ENCODE measurements at places on chromosomes 5 and 9.

DNA sequence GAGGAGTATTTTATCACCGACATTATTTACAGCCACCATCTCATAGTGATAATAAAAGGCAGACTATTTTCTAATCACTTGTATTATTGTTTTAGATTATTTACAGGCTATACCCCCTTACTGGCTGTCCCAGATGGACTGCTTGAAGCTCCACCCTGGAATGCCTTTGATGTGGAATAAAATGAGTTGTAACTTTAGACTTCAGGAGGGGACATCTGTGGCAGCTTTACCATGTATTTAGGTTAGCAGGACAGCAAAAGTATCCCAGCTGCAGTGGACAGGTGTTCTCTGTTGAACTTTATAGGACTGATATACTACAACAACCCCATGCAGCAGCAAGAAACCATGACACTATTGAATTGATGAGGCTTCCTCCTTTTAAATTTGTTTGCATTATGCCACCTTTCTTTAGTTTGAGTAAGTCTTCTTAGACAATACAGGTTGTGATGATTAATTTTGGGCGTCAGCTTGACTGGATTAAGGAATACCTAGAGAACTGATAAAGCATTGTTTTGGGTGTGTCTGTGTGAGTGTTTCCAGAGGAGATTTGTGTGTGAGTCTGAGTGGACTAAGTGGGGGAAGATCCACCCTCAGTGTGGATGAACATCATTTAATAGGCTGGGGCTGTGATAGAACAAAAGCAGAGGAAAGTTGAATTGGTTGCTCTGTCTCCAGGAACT, 29.2 kb upstream of the C9orf57 start:
- DNase-seq, result no peak

DNA sequence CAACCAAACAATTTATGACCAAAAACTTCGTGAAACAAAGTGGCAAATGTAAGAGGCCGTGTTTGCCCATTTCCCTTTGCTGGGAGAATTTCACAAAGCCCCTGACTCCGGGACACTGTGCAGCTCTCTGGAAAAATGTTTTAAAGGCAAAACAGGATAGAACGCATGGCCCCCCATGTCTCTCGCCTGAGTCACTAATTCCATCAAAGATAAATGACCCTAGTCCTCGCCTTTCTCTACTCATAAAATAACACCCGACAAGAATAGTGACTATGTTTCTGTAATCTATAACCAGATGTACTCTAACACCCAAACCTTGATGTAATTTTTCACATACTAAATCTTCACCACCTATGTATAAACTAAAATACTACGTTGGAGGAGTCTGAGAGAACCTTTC, 55.7 kb upstream of the SAP30L start:
- no peak for DNase-seq

DNA sequence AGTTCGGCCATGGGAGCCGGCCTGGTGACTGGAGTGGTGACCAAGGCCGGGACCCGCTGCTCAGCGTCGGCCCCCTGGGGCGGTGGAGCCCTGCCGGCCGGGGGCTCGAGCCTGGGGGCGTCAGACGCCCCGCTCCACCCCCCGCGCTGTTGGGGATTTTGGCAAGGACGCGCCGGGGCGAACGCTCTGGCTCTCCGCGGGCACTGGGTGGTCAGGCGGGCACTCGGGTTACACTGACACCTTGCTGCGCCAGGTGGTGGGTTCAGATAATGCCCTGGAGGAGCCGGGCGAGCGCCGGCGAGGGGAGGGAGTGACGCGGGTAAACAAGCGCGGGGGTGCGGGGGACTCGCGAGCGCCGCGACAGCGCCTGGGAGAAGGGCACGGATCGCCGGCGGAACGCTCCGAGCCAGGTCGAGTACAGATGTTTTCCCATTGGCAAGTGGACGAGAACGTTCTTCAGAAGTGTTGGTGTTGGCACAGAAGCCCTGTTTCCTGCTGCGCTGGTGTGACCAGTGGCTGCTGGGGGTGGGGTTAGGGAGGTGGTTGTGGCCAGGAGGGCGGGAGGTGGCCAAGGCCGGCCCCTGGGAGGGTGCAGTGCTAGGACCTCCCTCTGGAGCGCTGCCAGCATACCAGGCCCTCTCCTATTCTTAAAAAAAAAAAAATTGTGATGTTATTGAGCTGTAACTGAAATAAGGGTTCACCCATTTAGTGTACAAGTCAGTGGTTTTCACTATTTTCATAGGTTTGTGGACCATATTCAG, 773 bp downstream of the SQSTM1 start:
- peak; percentile 96 for DNase-seq

DNA sequence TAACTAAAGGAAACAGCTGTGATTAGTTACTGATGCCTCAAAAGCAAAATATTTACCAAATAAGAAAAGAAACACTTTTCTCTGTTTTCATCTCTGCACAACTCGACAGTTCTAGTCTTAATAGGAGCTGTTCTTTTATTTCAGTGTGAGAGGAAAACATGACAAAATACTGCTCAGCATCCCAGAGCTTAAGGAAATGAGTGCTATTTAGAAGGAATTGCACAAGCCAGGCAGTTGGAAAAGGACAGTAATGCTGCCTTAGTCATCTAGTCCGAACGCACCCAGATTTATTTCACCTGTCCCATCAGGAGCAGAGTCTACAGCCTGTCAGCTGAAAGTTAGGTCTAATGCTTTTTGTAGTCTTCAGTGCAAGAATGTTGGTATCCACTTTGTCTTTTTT, 12.3 kb downstream of the ZCCHC9 start:
- no peak for DNase-seq

DNA sequence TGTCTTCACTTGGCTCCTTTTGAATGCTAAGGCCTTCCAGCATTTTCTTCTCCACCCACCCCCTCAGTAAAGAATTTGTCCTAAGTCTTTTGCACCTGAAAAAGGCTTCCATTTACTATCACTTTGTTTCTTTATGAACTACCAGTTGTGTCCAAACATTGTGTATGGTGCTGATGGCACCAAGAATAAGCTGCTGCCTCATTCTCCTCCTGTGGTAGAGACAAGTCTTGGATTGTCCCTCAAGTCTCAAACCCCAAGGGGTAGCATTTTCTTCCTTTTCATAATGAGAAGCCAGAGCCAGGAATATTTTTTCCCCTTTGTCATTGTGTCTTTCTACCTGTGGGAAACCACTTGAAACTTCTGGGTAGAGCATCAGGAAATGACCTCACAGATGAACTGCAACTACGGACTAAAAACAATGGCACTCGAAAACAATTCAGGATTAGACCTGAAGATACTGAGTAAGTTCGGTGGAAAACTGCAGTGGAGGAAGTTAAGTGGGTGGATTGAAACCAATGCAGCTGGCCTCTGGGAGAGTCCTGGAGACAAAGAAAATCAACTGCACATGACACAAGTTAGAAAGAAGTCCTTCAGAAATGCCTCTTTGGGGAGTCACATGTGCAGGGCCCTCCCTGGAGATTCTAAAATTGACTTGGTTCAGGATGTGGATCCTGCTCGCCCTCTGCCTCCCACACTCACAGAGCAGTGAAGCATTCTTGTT, 80.5 kb downstream of the SH3RF2 start:
- DNase-seq, result no peak

GRCh38 chr9:81787747-81788632, 98.6 kb upstream of the TLE1 start:
- DNase-seq, result no peak

- no peak for DNase-seq
These were observed 267.1 kb downstream of the SPATA31D1 start for GRCh38 chr9:82255481-82256176.

- DNase-seq, result no peak
These were observed 299.6 kb upstream of the KLF4 start for GRCh38 chr9:107789001-107789700.

DNA sequence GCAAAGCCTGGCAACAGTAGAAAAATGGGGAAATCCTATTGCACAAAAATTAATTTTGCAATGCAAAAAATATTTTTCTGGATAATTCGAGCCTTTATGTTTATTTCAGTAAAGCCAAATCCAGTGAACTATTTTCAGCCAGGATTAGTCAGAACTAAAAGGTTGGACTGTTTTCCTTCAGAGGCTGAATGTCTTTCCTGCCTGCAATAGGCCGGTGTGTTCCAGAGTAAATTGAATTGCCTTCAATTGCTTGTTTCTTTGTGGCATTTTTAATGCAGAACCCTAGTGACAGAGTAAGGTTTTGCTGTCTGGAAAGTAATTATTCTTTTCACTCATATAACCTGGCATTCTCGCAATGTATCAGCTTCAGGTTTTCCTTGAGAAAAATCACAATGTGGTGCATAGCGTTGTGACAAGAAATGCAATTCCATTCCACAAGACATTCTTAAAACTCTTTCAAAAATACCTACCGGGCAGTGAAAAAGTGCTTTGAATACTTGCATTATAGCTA, 183.7 kb downstream of the GLIS3 start:
- DNase-seq, result no peak

DNA sequence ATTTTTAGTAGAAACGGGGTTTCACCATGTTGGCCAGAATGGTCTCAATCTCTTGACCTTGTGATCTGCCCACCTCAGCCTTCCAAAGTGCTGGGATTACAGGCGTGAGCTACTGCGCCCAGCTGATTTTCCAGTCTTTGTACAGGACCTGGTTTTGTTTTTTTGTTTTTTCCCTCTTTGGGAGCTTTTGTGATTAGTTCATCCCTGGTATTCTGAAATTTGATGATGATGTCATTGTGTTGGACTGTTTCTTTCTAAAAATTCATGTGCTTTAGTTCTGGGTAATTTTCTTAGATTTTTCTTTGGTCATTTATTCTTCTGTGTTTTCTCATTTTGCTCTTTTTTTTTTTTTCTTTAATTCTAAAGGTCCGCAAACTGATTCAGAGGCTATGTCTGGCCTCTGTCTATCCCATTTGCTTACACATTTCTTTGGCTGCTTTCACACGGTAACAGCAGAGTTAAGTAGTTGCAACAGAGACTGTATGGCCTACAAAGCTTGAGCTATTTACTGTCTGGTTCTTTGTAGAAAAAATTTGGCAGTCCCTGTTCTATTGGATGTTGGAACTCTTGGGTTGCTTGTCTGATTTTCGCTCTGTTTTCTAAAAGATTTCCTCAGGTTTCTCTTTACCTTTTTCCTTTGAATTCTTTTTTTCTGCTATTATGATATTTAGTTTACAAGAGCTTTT, 24.8 kb downstream of the STX17 start:
- DNase-seq, result no peak

- DNase-seq, result no peak
These were observed 108.7 kb upstream of the NFIL3 start for GRCh38 chr9:91532325-91532724.

DNA sequence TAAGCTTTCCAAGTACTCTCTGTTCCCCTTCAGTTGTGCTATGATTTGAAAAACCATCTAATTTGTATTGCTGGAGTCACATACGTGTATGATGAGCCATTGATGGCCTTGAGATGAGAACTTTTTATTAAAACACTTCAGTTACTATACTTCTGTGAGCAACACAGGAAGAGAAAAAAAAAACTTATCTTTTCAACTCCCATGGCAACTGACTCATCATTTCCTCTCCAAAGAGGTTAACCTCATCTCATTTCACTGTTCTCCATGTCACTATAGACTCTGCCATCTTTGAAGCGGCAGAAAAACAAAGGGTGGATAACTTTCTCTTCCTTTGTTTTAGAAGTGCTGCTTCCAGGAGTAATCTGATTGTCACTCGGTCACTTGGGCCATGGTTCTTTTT, 104.3 kb upstream of the PCSK1 start:
- DNase-seq, result no peak

DNA sequence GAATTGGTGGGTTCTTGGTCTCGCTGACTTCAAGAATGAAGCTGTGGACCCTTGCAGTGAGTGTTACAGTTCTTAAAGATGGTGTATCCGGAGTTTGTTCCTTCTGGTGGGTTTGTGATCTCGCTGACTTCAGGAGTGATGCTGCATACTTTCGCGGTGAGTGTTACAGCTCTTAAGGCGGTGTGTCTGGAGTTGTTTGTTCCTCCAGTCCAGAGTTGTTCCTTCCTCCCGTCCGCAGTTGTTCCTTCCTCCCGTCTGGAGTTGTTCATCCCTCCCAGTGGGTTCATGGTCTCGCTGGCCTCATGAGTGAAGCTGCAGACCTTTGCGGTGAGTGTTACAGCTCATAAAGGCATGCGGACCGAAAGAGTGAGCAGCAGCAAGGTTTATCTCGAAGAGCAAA, 159.6 kb upstream of the ADAMTSL1 start:
- DNase-seq, result no peak

DNA sequence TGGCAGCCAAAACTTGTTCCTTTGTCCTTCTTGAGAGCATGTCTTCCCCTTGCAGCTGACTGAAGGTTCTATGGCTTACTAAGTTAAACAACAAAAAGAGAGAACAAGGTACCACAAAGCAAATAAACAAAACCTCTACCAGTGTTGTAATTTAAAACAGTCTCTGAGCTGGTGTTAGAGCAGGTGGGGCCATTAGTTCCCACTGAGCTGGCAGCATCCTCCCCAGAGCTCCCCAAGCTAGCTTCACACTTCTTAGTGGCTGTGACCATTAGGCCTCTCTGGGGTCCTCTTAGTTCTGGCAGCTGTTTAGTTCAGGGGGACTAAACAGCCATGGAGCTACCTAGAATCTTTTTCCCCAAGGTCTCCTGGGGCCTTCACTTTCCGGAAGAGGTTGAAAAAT, 128.6 kb upstream of the ELL2 start:
- no peak for DNase-seq

DNA sequence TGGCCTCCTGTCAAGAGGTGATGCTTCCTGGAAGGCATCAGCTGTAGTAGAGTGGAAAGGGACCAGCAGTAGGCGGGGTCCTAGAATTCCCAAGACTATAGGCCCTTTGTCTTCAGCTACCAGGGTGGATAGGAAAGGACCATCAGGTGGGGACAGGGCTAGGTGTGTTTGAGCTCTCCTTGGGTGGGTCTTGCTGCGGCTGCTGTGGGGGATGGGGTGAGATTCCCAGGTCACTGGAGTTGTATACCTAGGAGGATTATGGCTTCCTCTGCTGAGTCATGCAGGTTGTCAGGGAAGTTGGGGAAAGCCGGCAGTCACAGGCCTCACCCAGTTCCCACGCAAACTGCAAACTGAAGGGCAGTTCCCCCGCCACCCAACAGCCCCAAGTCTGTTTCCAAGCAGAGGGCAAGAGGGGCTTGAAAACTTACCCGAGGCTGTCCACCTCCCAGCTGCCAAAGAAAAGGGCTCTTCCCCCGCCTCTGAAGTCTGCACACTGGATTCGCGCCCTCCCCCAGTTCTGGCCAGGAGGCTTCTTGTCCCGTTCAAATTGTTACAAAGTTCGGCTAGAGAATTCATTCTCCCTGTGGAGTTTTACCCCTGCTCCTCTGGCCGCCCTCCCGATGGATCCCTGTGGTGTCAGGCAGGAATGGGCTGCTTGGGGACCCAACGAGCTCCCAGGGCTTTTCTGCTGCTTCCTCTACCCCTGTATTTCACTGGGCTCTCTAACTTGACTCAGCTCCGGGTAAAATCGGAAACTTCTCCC, 23.0 kb upstream of the ECM2 start:
- DNase-seq, result no peak

All from Ammon's horn (tissue), 1 donor.